LHCN-M2 (cell line): ENCODE measurements at places on chromosomes 7 and 10. TPM values are rescaled to one million over a fixed set of nuclear protein-coding genes. Genes with fewer than 3 reads are reported as not detected.

DNA sequence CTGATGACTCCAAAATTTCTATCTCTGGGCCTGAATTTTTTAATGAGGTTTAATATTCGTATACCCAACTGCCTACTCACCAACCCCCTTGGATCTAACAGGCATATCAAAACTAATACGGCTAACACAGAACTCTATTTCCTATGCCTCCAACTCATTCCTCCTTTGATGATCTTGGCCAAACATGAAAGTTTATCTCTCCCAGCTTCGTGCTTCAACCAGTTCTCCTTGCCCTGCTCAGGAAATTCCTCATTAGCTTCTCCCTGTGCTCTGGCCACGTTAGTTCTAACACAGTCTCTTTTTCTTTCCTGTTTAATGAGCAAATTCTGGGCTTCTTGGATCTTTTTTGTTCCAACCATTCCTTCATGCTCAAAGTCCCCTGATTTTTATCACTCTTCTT, 138.9 kb upstream of the PTN start:
- DNase-seq = no peak

DNA sequence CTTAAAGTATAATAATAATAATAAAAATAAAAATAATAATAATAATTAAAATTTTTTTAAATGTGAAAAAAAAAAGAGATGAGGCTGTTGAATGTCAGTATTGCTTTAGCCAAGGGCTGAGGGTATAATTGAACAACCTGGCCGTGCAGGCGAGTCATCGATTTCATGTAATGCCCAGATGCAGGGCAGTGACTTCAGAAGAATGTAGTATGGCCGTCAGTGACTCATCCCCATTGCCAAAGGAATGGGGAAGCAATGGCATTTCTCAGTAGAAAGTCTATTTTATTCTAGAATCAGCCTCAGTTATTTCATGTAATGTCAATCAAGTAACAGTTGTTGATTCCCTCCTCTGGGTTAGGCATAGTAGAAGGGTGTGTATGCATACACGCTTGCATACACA, 516.4 kb downstream of the GLRX3 start:
- DNase-seq = no peak

DNA sequence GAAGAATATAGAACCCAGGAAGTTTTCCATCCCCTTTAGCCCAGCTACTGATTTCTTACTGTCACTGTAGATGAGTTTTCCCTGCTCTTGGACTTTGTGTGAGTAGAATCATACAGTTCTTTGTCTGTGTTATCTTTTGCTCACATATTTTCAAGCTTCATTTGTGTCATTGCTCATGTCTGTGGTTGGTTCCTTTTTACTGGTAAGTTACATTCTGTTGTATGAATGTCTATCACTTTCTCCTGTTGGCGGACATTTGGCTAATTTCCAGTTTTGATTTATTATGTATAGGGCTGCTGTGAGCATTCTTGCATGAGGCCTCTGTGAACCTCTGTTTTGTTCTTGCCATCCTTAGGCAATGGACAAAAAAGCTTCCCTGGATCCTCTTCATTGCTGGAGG, 5.3 kb downstream of the GLRX3 start:
- peak; percentile 29 for DNase-seq

GRCh38 chr7:105284014-105284413, 104.7 kb downstream of the SRPK2 start:
- no peak for DNase-seq

DNA sequence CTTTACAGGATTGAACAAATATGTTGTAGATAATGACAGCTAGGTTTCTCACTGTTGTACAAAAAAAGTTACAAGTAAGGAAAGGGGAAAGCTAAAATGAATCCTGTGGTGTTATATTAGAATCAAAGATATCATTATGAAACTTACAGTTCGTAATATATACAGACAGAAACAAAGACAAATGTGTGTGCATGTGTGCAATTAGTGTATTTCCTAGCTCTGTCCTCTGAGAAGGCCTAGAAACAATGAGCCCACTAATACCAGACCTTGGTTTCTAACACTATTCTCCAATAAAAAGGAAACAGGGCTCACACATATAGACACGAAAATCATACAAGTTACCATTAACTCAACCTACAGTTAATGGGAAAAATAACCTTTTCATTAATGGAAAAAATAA, 8.0 kb downstream of the KDM7A start:
- DNase-seq = no peak

DNA sequence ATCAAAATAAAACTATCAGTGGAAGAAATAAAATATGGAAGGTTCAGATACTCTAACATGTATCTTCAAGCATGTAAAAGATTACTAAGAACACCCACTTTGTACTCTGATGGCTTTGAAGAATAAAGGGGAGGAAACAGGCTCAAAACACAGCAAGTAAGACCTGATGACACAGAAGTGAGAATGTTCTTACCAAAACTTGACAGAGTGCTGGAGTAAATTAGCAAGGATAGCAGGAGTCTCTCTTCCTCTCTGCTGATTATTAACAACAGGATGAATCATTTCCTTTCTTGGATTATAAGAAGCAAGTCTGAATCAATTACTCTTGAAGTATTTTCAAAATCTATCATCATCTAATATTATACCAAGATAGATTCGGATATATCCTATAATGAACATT, 47.5 kb downstream of the GLI3 start:
- peak; percentile 39 for DNase-seq

DNA sequence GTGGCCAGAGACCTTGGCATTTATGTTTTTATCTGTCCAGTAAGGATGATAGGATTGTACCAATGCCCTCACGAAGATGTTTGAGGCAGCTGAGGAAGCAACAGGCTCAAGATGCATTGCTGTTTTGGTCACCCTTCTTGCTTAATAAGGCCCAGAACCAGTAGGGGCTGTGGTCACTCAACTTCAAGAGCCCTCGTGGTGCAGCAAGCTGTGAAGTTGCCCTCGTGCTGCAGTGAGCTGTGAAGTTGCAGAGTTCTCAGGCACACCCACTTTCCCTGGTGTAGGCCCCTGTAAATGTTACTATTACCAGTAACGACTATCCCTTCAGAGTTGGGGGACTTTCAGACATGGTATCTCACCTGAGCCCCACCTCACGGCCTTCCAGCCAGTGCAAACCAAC, 207.6 kb upstream of the LYZL1 start:
- DNase-seq = no peak

DNA sequence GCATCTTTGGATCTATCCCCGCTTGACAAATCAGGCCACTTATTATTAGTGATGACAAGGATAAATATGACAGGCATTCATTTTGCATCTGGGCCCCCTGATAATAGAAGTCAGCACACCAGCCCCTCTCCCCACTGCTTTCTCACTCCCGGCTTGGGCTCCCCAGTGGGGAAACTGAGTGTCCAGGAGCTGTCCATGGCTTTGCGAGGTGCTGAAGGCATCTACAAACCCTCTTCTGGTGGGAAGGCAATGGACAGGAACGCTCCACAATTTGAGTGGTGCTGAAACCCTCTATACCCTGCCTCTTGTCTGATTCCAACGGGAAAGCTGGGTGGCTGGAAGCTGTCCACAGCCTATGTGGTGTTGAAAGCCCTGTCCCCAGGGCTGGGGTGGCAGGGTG, 61.7 kb upstream of the PCBD1 start:
- no peak for DNase-seq

- no peak for DNase-seq
Measured at GRCh38 chr7:82629583-82629982, 186.0 kb upstream of the CACNA2D1 start.

DNA sequence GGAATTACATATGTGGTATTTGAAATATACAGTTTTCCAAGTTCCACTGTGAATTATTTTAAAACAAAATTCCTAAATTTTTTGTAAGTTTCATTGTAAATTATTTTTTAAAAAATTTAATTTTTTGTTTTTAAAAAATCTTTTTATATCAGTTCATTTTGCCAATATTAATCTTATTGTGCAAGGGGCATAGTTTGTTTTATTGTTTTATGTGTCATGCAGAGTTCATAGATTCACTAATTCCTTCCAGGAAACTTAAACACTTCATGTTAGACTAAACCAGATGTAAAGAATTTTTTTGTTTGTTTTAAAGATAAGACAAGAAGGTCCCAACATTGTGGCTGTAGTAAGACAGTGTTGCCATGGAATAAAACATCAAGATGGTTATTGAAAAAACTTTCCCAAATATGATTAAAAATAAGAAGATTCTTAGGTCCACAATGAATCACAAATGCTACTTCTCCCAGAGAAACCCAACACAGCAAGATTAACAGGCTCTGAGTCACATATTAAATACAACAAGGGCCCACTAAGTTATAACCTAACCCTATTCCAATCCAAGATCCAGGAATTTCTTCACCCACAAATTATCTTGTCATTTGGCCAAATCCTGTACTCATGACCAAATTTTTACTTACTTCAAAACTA, 464.7 kb upstream of the IGFBP3 start:
- peak; percentile 98 for DNase-seq

DNA sequence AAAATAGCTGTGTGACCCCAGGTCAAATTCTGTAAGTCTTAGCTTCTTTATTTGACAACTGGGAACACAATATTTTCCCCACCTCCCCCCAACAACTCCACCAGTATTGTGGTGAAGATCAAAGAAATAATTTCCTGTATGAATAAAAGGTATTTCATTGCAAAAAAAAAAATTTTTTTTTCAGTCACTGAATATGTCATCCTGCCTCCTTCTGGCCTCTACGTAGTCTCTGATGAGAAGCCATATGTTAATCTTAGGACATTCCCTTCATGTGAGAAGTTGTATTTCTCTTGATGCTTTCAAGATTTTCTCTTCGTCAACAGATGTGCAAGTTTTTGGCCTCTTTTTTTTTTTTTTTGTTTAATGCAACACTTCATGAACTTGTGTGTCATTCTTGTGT, 33.0 kb downstream of the ZNF33A start:
- DNase-seq = no peak

- DNase-seq = no peak
Measured at GRCh38 chr7:133904776-133905175, 222.4 kb upstream of the LRGUK start.

DNA sequence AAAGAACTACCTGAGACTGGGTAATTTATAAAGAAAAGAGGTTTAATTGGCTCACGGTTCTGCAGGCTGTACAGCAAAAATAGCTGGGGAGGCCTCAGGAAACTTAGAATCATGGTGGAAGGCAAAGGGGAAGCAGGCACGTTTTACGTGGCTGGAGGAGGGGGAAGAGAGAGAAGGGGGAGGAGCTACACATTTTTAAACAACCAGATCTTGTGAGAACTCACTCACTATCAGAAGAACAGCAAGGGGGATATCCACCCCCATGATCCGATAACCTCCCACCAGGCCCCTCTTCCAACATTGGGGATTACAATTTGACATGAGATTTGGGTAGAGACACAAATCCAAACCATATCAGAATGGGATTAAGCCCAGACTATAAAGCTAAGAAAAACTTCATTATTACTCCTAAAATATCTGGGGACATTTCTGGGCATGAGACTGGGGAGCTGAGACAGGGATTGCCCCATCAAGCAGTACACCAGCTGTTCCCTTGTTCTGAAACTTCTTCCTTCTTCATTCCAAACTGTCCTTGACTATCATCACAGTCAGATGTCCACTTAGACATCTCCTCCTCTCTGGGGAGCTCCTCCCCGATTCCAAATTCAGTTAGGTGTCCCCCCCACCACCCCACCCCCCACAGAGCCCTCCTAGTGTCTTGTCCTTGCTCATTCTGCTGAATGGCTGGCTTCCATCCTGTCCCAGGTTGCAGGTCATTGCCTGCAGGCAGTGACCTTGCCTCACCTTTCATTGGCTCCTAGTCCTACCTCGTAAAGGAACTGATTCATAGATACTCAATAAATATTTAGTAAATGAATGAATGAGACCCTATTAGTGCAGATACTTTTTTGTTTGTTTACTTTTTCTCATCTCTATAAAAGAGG, 132.6 kb downstream of the EVX1 start:
- no peak for DNase-seq

The LIPN gene
- total RNA-seq = not detected in 2 replicates

The SLC37A3 gene
- total RNA-seq = 40.2 and 47.6 TPM in 2 replicates

The WNT8B gene
- total RNA-seq = not detected in 2 replicates

The WEE2 gene
- not detected in 2 replicates for total RNA-seq

The OR9A2 gene
- not detected in 2 replicates for total RNA-seq

The SEMA3A gene
- 11.8 and 14.7 TPM in 2 replicates for total RNA-seq

The PARD3 gene
- 41.5 and 51.7 TPM in 2 replicates for total RNA-seq

The SPDYE16 gene
- total RNA-seq = not detected in 2 replicates

The CD36 gene
- 5.4 and 7.9 TPM in 2 replicates for total RNA-seq

The PON1 gene
- 0.75 TPM in 1 of 2 replicates, not detected in the other for total RNA-seq

The PDCD4 gene
- 17.7 and 40.0 TPM in 2 replicates for total RNA-seq
